ENCODE measurements at places on chromosomes 12 and 14.

DNA sequence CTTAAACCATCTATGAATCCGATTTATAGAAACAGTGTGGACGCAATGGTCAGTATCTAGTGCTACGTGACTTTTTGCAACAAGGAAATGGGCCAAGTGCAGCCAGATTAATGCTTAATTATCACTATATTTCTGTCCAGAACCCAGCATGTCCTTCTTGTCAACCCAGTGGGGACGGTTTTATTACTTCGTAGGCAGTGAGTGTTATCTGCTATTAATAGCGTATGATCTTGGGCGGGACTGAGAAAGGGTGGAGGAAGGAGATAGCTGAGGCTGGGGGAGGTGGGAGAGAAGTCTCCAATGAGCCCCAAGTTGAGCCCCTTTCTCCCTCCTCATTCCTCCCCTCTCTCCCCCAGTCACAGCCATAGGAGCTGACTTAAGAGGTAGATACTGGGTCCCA is 59.7 kb upstream of the FAM222A start:
- no peak for DNase-seq

DNA sequence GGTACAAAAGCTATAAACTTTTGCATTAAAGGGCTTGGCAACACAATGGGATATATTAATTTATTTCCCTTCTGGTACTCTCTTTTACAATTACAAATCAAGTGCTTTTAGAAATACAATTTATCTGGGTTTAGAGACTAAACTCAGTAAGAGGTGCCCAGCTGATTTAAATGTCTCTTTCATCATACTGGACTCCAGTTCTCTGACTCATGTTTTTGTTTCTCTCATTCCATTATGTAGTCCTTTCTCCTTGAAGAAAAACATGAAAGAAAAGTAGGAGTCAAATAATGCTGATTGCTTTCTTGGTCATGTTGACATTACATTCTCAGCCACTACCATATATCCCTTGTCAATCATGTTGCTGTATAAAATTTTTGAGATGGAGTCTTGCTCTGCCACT is 36.3 kb upstream of the CFL2 start:
- DNase-seq: no peak

DNA sequence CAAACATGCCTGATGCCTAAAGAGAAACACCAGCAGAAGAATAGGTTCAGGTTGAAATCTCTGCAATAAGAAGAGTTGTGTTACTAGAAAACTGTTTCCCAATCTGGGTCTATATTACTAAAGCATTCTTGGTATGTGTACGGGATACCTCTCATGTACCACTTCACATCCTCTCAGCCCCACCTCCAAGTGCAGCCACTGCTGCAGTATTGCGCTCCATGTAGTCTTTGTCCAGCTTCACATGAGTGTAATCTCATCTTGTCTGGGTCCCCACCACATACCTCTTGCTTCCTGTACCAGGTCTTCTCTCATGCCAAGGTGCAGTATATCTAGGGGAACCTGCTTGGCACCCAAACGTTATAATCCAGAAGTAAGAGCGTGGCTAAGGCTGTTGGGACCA is 187.5 kb upstream of the EEA1 start:
- no peak for DNase-seq

- no peak for DNase-seq
Observed at GRCh38 chr14:59507752-59508103, 23.4 kb downstream of the JKAMP start.

DNA sequence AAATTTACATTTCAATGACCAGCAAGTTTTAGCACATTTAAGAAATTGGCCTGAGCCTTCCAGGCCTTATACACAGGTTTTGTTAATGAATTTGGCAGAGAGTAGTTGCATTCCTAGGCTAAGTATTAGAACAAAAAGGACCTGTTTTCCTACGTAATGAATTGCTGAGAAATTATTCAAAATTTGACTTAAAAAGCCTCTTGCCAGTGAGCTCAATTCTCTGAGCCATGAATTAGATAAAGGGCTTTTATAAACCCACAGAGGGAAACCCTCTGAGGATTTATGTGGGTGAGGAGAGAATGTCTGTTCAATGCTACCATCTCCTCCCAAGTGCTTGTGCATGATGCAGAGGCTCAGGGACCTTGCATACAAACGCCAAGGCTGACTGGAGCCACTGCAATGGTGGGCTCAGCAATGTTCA is 94.5 kb upstream of the PELI2 start:
- DNase-seq: peak; percentile 27

DNA sequence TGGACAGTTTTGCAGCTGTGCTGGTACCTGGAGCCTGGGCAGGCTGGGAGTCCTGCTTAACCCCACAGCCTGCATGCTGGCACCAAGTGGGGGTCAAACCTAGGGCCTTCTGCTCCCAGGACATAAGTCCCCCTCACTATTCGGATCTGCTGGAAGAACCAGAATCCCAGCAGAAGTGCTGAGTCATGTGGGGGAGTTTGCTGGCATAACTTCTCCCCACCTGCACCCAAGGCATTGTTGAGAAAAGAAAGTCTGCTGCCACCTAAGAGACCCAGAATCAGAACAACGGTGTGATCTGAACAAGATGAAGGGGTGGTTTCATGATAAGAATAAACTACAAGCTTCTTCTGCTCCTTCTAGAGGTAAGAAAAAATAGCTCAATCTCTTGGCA is 102.7 kb downstream of the RBM19 start:
- DNase-seq: no peak

DNA sequence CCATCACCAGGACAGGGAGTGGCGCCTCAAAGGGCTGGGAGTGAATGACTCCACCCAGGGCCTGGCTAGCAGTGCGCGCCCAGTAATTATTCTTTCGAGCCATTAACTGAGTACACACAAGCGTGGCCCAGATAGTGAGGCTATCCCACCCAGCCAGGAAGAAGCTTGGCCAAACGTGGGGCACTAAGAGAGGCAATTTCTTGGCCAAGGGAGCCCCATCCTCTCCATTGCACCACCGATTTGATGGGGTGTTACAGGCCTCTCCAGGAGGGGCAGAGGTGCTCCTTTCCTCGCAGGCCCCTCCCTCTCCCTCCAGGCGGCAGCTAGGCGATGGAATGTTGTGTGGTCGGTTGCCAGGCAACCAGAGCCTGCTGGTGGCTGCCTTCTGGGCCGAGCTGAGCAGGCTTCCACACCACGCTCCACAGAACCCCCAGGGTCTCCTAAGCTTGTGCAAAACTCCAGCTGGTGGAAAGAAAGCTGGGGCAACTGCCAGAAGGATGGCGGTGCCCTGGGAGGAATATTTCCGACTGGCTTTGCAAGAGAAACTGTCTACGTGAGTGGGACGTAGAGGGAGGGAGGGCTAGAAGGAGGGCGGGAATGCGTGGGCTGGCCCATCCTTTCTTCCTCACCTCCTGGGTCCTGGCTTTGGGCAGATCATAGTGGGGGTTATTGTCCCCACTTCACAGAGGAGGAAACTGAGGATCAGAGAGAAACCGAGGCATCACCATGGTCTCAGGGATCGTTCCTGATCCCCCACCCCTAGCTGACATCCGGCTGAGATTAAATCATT is at the start of gene CFAP73:
TSS of gene CFAP73 (plus strand) at position 364 of the 790 bp plus-strand sequence. CDS start at position 498, 134 bp downstream.
- peak; percentile 66 for DNase-seq

- peak; percentile 20 for DNase-seq
Observed at GRCh38 chr12:45648070-45648469, 81.4 kb upstream of the ARID2 start.

DNA sequence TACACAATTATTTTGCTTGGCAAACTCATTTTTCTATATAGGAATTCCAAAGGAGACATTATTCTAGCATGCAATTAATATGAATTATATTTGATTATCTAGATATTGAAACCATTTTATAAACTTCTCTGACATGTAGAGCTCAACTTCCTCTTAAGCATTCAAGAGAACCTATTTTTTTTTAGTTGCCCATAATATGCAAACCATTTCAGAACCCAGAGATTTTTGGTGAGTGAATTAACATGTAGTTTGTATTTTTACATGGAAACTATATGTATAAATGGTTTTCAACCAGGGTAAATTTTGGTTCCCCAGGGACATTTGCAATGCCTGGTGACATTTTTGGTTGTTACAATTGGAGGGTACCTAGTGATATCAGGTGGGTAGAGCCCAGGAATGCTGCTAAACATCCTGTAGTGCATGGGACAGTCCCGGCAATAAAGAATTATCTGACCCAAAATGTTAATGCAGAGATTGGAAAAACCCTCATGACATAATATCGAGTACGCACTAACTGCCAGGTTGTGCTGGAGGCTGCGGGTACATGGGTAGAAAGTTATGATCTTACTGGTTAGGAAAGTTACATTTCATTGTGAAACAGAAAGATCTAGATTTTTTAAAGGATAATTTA is 338.9 kb upstream of the GARIN2 start:
- DNase-seq: no peak

- DNase-seq: no peak
Observed at GRCh38 chr12:57188090-57188425, 28.5 kb upstream of the NXPH4 start.

- no peak for DNase-seq
Observed at GRCh38 chr12:73465106-73465505, 1072.5 kb upstream of the ATXN7L3B start.

DNA sequence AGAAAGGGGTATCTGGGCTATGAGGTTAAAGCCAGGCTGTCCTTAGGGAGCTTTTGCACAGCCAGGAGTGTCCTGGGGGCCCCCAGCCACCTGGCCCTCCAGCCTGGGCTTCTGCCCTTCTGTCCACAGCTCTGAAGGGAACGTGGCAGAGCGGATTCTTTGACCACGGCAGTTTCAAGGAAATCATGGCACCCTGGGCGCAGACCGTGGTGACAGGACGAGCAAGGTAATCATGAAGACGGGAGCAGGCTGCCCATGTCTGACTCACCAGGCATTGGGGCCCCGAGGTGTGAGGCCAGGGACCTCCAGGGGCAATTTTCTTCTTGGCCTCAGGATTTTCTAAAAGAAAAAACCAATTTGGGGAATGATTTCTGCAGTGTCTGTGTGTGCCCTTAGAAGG is 53.1 kb downstream of the FOXN4 start:
- DNase-seq: no peak

DNA sequence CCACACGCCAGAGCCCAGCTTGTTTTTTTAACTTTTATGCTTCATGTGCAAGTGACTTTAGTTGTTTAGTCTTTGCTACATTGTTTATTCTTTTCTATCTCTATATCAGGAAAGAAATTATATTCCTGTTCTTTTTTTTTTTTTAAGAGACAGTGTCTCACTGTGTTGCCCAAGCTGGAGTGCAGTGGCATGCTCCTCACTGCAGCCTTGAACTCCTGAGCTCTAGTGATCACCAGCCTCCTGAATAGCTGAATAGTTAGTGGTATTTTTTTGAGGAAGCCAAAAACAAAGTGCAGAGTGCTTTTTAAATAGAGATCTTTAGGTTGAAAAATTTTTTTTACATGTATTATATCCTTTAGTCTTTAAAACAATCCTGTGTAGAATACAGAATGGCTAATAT is 58.2 kb downstream of the ETNK1 start:
- no peak for DNase-seq

DNA sequence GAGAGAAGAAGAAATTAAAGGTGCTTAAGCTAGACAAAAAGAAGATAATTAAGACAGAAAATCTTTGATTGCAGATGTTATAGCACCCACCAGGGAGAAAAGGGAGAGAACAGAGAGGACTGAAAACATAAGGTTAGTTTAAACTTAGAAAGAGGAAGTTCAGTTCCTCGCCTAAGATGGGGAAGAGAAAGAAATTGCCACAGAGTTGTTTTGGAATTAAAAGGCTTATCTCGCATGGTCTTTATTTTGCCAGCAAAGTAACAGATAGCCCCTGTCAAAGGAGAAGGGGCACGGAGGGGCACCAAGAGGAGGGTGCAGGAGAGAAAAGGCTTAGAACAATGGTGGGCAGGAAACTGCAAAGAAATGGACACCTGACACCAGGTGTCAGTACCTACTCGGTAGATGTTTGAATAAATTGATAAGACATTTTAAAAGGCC is 17.8 kb upstream of the OXA1L start:
- no peak for DNase-seq

GRCh38 chr14:56760164-56760914 is 49.9 kb downstream of the OTX2 start:
- no peak for DNase-seq

- peak; percentile 26 for DNase-seq
Observed at GRCh38 chr12:127145241-127145928, 1121.6 kb upstream of the TMEM132C start.

- DNase-seq: no peak
Observed at GRCh38 chr14:61516964-61517653, 178.2 kb upstream of the HIF1A start.

- no peak for DNase-seq
Observed at GRCh38 chr12:50073712-50074111, 11.4 kb upstream of the SMARCD1 start.

- DNase-seq: no peak
Observed at GRCh38 chr14:96166461-96167223, 38.0 kb upstream of the BDKRB2 start.

DNA sequence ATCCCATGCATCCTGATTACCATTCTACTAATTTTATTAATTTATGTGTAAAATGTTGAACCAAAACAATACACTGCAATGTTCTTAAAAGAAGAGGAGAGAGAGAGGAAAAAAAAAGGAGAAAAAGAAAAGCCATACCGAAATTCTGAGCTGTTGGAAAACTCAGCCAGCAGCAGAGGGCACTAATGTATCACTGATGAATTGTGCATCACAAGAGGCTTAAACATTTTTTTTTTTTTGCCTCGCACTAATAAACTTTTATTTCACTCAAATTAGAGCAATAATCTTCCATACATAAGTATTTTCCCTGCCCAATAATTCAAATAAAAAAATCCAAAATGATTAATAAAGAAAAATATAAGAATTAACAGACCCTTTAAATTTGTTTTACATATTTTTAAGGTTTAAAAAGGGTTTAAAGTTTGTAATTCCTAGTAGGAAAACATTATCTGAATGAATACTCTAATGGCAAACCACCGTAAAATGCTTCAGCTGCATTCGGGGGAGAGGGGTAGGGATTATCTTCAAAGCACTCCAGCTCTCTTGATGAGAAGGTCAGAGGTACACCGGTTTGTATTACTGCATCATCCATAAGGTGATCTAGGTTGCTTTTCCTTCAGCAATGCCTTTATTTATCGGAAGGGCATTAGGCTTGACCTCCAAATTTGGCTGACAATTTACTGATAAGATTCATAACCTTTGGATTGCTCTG is 41.9 kb downstream of the ATP23 start:
- DNase-seq: peak; percentile 20

DNA sequence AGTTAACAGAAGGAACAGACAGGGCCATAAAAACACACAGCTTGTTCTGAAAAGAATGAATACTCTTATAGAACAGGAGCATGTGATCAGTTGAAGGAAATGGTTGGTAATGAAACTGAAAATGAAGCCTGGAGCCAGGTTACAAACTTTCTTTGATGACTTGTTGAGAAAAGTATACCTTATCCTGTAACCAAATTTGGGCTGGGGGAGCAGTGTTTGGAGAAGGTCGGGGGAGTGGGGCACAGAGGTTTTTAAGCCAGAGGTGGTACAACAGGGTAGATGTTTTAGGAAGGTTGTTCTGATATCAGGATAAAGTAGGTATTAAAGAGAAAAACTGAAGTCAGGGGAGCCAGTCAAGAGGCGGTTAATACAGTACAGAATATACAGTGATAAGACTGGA is 8.2 kb downstream of the GOLT1B start:
- DNase-seq: no peak

Data from globus pallidus (tissue), 1 donor.